ENCODE measurements at places on chromosomes 12 and 14. TPM values are rescaled to one million over a fixed set of nuclear protein-coding genes. Genes with fewer than 3 reads are reported as not detected.

PRH2 gene
- polyA plus RNA-seq: not detected

PRORP gene
- polyA plus RNA-seq: 49.7 TPM

SRRM4 gene
- not detected for polyA plus RNA-seq

JAG2 gene
- polyA plus RNA-seq: 0.21 TPM

GRCh38 chr12:64649487-64649886 lies 39.2 kb downstream of the RASSF3 start:
- H3K36me3 ChIP-seq: peaks cover 24% of the 10 kb centered on the region
- no peak overlapping the region for H3K4me3 ChIP-seq
- no peak for DNase-seq
- peaks cover 84% of the 10 kb centered on the region for H3K4me1 ChIP-seq
- H3K27ac ChIP-seq: peak overlapping the region; percentile 4

DNA sequence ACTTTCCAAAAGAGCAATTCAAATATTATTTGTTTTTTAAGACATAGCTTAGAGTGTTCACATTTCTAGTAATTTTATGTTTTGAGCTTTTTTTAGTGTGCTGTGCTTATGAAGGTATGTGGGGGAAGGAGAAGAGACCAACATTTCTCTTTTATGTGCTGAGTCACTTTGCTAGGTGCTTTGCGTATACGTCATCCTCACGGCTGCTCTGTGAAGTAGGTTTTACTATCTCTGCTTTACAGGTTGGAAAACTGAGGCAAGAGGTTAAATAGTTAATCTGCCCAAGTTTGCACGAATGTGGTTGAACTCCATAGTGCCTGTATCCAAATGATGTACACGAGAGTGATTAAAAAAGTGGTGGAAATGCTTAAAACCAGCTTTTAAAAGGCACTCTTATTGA lies 75.9 kb downstream of the AEBP2 start:
- DNase-seq: no peak
- peaks cover 4% of the 10 kb centered on the region for H3K4me1 ChIP-seq
- H3K4me3 ChIP-seq: no peak overlapping the region
- peaks cover 10% of the 10 kb centered on the region for H3K36me3 ChIP-seq

- no peak for DNase-seq
Observed at GRCh38 chr12:53504004-53504920, 3.0 kb downstream of the NPFF start.

- peak overlapping the region; percentile 89 for H3K4me3 ChIP-seq
- no peaks in the 10 kb centered on the region for H3K27me3 ChIP-seq
- H3K36me3 ChIP-seq: peaks cover 6% of the 10 kb centered on the region
- peaks cover 93% of the 10 kb centered on the region for H3K4me1 ChIP-seq
- H3K27ac ChIP-seq: peak overlapping the region; percentile 98
Observed at GRCh38 chr12:111435661-111436201, 30.0 kb downstream of the SH2B3 start.
